Activated naive CD4-positive, alpha-beta T cell treated with anti-CD3 and anti-CD28 coated beads, Interleukin-2, amount 50 U/mL, for 72 hours (primary cell): ENCODE measurements at places on chromosomes 16 and 17.
A peak's percentile ranks its signal among the peaks of the same experiment; 100 is the strongest.

DNA sequence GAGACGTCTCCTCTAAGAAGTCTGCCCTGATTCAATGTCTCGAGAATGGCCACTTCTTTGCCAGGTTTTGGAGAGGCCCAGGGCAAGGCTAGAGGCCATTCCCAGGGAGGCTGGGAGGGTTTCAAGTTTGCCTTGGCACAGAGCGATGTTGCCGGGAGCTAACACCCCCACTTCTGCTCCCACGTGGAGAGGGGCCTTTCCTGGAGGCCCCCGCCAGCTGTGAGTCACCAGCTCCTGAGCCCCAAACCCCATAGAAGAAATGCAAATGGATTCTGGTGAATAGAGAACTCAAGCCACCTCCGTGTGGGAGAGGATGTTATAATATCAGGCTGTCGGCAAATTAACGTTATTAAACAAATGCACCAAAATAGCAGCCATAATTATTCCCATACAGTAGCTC, 62.2 kb downstream of the CACNG5 start:
- no peak for DNase-seq

DNA sequence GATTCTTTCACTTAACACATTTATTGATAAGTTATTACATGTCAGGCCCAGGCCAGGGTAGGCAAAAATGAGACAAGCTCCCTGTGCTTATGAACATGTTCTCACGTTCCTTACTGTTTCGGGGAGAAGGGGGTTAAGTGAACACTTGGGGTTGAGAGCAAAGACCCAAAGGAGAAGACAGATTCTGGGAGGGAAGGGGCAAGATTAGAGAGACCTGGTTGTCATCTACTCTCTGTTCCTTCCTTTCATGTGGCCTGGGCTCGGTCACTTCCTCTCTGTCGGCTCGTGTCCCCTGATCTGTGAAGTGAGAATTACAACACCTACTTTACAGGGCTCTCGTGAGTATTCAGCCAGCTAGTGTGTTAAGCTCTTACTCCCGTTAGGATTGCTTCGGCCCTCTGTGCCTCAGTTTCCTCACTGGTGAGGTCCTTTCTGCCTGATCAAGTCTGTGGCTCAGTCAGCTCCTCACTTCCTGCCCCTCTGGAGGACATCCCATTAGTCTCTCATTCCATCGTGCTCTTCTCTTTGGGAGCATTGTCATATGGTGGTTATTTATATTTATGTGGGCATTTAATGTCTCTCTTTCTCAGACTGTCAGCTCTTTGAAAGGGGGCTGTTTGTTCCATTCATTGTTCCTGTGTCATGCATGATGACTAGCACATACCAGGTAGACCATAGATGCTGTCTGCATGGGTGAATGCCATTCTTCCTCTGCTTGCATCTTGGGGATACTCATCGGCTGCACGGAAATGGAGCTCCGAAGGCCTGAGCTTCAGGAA, 38.9 kb downstream of the PLCG2 start:
- DNase-seq = no peak

- no peak for DNase-seq
These were observed 4.0 kb downstream of the TGFB1I1 start for GRCh38 chr16:31475946-31476302.

GRCh38 chr17:79706931-79707850, 23.6 kb upstream of the ENPP7 start:
- DNase-seq = no peak

DNA sequence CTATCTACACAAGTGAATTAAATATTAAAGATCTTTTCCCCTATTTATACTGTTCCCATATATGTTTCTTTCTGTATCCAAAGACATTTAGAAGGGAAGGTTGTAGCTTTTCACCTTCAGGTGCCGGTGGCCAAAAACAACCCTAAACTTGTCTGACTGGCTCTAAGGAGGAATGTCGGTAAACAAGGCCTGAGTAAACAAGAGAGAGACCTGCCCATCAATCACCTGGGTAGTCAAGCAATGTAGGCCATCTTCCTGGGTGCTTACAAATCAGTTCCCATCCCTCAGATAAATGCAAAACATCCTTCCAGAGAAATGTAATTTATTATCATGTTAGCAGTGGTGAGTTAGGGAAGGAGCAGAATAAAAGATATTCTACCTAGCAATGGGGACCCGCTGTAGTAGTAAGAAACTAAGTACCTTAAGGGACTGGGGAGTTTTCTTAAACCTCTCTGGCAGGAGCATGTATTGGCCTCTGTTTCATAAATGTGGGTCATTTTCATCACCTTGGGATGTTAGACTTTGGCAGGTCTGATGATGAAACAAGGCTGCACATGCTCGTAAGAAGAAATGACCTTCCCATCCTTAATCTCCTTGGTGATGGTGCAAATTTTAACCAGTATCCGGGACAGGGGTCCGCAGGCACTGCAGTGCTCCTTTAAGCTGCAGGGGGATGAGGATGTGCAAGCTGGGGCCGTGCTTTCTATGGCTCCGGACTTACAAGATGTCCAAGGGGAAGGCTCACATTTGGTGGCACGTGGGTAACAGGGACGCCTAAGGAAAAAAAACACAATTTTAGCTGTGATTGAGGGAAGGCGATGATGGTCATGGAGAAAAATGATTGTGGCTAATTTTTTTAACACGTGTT, 8.4 kb downstream of the KRT39 start:
- no peak for DNase-seq

GRCh38 chr16:48561960-48562393, 48.0 kb downstream of the N4BP1 start:
- DNase-seq = no peak

GRCh38 chr16:9934723-9935508, 247.3 kb downstream of the GRIN2A start:
- DNase-seq = no peak

GRCh38 chr17:41212524-41213169, 13.8 kb upstream of the KRTAP9-2 start:
- no peak for DNase-seq

- peak; percentile 44 for DNase-seq
These were observed at the start of gene TRIM47 for GRCh38 chr17:75878174-75878998. TRIM47 (minus strand) TSS chr17:75878581; CDS start chr17:75878548, 33 bp downstream.

DNA sequence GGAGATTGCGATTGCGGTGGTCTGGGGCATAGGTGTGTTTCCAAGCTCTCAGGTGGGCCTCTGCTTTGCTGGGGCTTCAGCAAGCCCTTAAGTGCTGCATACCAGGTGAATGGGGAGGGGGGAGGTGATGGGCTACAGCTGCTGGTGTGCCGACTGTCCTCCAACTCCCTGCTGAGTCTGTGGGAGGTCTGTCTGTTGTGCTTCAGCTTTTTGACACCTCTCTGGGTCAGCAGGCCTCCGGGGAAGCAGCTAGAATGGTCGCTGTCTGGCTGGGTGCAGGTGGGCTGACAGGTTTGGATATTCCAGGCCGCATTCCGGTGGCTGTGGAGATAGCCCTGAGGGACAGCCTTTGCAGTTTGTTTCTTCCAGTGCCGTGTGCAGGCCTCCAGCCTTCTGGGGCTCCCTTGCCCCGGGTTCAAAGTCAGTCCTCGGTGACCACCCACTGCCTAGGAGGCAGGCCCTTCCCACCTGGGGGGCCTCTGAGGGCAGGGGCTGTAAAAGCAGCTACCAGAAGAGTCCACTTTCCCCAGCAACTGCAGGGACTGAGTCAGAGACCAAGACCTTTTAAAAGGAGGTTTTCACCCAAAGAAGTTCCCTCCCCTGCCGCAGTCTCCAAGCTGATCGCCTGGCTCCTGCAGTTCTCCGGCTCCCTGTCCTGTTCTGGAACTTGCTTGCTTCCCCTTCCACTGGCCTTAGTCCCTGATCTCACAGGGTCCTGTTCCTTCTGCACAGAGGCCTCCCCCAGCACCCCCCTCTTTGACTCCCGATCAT, 2.0 kb upstream of the TTYH2 start:
- no peak for DNase-seq

DNA sequence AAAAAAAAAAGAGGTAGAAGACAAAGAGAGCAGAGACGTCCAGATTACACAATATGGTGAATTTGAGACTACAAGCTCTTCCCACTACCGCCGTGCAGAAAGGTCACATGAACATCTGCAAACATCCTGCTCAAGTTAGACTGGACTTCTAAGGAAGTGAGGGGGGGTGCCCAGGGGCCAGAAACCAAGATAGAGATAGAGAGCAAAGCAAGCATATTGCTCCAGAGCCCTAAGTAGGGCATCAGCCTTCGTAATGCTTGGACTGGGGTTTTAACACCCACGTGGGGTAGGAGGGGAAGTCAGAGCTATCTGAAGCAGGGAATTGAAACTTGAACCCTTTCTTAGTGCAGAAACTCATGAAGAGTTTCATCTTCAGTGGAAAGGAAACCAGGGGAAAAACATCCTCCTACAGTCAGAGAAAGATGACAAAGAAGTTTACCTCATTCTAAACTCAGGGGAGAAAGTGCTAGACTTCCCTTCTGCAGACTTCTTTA, 8.7 kb downstream of the CLEC19A start:
- peak; percentile 34 for DNase-seq

DNA sequence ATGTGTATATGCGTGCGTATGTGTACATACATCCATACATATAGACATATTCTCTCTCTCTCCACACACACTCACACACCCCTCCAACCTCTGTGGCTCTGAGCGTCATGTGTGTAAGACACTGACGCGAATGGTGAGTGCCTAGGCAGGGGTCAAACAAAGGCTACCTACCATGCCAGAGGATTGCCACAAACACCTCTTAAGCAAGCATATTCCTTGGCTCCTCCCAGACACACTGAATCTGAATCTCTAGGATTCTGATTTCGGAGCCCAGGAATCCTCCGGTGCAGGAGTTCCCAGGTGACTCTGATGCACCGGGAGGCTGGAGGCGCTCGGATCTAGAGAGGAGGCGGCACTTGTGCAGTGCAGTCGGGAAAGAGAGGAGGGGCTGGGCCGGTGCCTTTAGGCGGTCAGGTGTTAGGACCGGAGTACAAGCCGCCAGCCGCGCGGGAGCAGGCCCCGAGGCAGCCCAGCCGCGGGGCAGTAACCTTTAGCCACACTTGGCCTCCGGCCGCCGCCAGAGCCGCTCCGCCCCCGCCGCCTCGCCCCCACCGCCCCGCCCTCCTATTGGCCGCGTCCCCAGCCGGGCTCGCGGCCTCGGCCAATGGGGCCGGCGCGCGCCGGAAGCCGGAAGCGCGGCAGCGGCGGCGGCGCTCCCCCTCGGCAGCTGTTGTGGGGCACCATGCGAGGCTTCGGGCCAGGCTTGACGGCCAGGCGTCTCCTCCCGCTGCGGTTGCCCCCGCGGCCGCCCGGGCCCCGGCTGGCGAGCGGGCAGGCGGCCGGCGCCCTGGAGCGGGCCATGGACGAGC, at the start of gene MLYCD:
Gene MLYCD (plus strand): TSS at position 653 of the 809 bp plus-strand sequence. CDS start 30 bp downstream, at position 683.
- peak; percentile 75 for DNase-seq

DNA sequence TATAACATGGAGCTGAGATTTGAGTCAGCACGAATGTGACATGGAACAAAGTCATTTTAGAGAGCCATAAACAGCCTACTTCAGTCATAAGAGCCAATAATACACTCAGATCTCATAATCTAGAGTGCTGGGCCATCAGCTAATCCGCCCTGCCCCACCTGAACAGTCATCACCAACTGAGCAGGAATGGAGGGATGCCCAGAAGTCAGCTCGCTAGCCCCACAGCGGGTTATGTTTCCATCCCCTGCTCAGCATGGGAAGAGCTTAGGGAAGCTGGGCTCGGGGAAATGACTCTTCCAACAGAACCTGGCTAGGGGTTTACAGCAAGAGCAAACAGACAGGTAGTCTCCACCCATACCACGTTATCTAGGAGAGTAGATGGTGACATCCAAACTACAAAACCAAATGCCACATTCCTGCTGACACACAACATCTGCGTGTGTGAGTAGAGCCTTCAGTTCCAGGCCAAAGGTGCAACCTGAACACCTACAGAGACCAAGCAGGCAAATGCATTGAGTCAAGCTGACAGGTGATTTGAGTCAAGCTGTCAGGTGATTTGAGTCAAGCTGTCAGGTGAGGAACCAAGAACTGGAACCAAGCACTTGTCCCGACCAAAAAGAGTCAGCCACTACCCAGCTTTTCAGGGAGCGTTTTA, 2.0 kb downstream of the TMEM11 start:
- DNase-seq = no peak

DNA sequence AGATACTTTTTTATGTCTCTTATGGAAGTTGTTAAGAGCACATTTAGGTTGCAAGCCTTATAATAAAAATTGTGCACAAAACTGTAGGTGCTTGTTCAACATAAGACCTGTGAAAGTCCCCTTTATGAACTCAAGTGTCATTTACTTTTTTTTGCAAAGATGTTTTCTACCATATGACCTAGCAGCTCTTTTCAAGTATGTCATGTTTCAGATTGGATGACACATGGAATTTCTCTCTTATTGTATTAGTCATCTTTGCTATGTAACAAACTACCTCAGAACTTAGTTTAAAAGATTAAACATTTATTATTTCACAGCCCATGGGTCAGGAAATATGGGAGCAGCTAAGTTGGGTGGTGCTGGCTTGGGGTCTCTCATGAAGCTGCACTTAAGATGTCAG, 57.9 kb downstream of the PHKB start:
- no peak for DNase-seq

DNA sequence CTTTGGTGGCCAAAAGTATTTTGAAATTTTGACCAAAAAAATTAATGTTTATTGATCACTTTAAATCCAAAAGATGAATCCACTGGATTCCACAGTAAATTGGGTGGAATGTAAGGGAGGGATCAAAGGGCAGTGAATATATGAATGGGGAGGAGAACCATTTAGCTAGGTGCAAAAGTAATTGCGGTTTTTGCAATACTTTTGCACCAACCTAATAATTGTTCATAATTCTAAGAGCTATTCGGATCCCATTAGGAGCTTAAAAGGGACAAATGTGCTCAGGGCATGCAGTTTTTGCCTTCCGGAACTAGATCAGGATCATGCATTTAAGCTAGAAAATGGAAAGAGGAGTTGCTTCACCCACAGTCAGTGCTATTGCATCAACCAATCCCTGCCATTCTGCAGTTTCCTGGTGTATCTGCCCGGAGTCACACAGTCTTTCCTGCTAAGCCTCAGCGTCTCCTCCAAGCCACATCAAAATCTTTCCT, at the start of gene LPO:
Gene LPO (plus strand): TSS at position 438 of the 488 bp plus-strand sequence. CDS start 4,396 bp downstream, outside the sequence.
- DNase-seq = no peak

DNA sequence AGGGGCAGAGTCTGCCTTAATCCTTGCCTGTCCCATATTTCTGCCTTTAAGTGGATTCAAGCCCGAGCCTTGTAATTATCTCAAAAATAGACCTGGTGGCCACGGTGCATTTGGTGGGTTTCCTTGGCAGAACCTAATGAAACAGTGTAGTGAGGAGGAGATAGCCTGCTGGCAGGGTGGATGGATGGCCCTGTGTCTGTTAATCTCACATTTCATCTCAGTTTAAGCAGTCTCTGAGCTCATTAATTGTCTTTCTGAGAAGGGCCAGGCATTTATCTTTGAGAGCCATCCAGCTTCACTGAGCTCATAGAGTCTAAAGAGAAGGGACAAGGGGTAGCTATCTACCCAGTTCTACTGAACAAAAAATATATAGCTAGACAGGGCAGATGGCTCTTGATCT, 364.0 kb upstream of the EEF2KMT start:
- no peak for DNase-seq

GRCh38 chr16:78441298-78441697, 341.8 kb downstream of the WWOX start:
- no peak for DNase-seq
